Activated CD4-positive, alpha-beta T cell treated with anti-CD3 and anti-CD28 coated beads, Interleukin-2, amount 10 ng/mL, durations not matched to agents 7 days and 5 days (primary cell): ENCODE measurements at places on chromosomes 13 and 19.

DNA sequence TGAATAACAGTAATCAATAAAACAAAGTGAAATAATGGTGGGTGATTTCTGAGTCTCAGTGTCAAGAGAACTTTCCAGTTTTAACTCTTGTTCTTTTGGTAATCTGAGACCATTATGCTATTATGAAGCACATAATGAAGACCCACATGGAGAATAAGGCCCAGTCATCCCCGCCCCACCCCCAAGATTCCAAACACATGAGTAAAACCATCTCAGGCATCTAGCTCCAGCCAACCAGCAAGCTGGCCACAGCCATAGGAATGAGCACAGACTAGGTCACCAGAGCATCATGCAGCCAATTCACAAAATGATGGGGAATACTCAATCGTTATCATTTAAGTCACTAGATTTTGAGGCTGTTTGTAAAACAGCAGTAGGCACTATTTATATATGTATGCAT lies 1769.0 kb upstream of the PCDH20 start:
- no peak for DNase-seq

- no peak for DNase-seq
These were observed 867 bp downstream of the WBP4 start for GRCh38 chr13:41061914-41062837.

DNA sequence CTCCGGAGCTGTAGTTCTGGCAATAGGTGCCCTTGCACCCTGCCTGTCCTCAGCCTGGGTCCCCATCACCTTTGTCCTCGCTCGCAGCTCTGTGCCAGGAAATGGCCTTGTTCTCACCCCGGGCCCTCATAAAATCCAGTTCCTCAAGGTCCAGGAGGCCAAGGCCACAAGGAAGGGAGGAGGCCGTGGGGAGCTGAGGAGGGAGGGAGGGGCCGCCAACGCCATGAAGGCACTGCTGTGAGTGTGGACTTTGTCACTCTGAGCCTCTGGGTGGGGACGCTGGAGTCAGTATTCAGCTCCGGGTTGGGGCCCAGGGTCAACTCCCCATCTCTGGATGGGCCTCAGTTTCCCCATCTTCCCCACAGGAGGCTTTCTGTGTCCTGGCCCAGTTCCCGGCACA lies 9.2 kb upstream of the GNA11 start:
- no peak for DNase-seq

- no peak for DNase-seq
These were observed 4.8 kb downstream of the PRMT1 start for GRCh38 chr19:49681830-49682229.

DNA sequence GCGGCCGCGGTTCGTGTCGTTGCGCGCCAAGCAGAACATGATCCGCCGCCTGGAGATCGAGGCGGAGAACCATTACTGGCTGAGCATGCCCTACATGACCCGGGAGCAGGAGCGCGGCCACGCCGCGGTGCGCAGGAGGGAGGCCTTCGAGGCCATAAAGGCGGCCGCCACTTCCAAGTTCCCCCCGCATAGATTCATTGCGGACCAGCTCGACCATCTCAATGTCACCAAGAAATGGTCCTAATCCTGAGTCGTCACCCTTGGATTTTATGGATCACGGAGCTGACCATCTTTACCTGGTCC lies 475 bp downstream of the MRPL57 start:
- no peak for DNase-seq

DNA sequence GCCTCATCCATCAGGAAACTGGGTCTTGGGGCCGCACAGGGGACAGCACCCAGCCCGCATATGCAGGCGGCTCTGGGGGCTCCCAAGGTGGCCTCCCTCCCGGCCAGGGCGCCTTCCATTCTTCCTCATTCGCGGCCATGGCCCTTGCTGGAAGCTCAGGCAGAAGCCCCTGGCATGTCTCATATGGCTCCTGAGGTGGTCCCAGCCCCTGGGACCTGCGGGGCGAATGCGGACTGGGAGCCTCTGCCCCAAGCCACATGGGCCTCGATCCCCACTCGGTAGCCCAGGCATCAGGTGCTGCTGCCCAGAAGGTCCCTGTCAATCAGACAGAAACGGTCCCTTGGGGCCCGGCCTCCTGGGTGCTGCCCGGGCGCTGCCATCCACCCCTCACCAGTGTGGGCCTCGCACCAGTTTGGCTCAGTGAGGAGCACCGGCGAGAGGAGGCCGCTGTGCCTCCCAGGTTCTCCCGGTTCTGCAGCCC lies 301.6 kb downstream of the TEX29 start:
- DNase-seq, result no peak

- no peak for DNase-seq
These were observed 47.4 kb upstream of the UBAC2 start for GRCh38 chr13:99153219-99153618.
